ENCODE measurements at places on chromosomes 1 and 21.
A peak's percentile ranks its signal among the peaks of the same experiment; 100 is the strongest.

- DNase-seq, result no peak
These were observed 33.7 kb downstream of the GLUL start for GRCh38 chr1:182357913-182358312.

DNA sequence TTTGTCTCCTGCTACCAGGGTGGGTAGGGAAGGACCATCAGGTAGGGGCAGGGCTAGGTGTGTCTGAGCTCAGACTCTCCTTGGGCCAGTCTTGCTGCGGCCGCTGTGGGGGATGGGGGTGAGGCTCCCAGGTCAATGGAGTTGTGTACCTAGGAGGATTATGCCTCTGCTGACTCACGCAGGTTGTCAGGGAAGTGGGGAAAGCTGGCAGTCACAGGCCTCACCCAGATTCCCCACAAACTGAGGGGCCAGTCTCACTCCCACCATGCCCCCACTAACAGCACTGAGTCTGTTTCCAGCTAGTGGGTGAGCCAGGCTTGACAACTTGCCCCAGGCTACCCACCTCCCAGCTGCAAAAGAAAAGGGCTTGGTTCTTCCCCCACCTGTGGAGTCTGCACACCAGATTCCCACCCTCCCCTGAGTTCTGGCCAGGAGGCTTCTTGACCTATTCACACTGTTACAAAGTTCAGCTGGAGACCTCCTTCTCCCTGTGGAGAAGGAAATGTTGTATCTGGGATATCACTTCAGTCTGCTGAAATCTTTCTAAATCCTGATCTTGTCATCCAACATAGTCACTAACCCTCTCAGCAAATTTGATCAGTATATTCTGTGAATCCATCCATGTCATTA is 69.2 kb upstream of the GJA8 start:
- DNase-seq, result no peak

- no peak for DNase-seq
These were observed 5.8 kb upstream of the PLA2G2D start for GRCh38 chr1:20125100-20125499.

DNA sequence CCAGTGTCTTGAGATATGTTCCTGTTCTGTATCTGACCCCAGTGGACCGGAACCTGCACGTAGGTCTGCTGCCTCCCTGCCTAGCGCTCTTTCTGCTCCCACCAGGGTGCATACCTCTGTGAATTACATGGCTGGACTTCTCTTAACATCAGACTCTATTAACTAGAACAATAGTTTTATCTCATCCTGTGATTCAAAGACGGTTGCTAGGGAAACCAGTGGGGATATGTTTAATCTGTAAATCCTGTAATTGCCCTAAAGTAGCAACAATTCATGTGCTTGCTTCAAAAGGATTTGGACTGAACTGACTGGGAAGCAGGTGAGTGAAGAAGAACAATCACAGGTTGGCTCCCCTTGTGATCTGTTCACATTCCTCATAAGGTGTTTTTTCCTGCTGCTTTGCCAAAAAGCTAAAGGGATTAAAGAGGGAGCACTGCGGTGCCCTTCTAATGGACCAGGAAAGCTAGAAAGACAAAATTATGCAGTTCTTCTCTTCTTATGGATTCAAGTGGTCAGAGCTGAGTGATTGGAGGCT is 52.7 kb upstream of the DIRAS3 start:
- no peak for DNase-seq

DNA sequence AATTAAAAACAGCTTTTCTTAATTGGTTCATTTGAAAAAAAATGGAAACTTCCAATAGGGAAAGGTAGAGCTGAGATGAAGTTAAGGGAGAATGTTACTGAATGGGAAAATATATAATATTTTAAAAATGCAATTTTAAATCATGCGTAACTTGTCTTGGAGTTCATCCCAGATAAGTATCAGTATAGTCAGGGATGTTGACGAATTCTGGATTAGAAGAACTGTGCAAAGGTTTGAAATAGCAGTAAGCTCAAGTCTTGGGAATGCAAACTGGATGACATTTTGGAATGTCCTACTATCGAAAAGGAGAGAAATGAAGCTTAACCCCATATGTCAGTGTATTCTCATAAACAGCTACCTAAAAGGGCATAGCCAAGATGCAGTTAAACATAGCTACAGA is 4.0 kb upstream of the ST6GALNAC3 start:
- no peak for DNase-seq

DNA sequence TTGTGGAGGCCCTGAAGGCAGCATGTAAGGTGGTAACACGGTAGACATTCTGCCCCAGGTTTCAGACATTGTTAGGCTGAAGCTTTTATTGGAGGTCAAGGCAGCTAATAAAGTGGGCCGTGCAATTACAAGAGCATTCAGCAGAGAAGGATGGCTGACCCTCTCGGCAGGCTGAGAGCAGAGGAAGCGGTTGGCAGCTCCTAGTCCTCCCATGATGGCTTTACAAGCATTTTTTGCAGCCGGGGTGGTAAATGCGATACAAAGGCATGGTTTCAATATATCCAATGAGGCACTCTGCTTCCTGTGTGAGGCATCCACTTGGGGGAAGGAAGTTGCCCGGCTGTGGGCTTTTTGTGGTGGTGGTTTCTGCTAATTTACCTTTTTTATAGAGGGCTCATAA is 14.6 kb downstream of the KIF26B start:
- DNase-seq, result no peak

DNA sequence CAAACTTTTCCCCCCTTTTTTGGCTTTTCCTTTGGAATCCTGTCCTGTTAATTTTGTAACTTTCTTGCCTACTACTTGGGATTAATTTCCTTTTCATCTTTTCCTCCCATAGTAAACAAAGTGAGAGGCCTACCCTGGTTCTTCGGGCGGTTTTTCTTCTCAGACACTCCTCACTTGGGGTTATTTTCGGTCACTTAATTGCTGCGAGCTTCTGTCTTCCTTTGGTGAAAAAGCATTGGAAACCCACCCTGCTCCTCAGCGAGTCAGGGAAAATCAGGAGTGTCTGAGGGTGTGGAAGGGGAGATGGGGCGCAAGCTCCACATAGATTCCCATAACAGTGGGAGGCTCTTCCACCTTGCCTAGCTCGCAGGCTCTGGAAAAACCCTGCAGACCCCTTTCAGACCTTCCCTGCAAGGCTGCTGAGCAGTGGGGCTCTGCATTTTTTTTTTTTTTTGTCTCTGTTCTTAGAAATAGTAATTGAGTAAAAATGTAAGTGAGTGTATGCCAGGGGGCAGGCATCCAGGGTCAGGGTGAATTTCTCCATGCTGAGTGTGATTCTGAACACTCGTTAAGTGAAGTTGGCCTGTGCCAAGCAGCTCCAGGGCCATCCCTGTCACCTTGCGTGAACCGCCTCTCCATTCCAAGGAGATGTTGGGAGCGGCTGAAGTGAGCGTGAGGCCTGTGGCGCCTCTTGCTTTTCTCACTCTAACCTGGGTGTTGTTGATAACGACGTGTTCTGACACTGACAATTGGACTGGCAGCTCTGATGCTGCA is 20.3 kb downstream of the TGFB2 start:
- peak; percentile 39 for DNase-seq

- no peak for DNase-seq
These were observed 19.2 kb downstream of the SPRTN start for GRCh38 chr1:231357187-231357772.

GRCh38 chr1:92043621-92044020 is 13.8 kb downstream of the EPHX4 start:
- DNase-seq, result no peak

Data from AG20443 (cell line).